ENCODE measurements at places on chromosomes 5 and 9.

DNA sequence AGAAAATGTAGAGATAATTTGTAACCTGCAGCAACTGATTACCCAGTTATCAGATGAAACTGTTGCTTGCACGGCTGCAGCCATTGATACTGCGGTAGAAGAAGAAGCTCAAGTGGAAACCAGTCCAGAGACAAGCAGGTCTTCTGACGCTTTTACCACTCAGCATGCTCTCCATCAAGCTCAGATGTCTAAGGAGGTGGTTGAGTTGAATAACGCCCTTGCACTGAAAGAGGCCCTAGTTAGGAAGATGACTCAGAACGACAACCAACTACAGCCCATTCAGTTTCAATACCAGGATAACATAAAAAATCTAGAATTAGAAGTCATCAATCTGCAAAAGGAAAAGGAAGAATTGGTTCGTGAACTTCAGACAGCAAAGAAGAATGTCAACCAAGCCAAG, 1.7 kb downstream of the KIF4B start:
- DNase-seq, result no peak

- no peak for DNase-seq
Measured at GRCh38 chr5:115391780-115392179, 95.3 kb upstream of the CCDC112 start.

GRCh38 chr5:14025569-14026286, 81.2 kb upstream of the DNAH5 start:
- DNase-seq, result no peak

DNA sequence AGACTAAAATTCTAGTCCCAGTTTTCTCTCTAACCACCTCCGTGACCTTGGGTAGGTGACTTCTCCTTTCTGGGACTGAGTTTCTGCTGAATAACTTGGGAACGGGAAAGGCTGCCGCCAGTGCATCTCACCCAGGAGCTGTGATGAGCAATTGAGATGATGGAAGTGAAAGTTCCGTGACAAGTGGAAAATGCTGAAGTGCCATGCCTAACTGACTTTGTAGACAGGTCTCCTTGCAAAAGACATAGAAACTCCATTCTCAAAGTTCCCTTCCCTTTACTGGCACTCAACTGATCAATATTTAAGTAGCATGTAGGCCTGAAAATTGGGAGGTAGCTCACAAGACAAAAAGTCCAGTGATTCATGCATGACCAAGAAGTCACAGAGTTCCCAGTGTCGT, 6.3 kb upstream of the ADAM19 start:
- DNase-seq, result no peak

- DNase-seq, result no peak
Measured at GRCh38 chr9:98846879-98847278, 39.4 kb downstream of the GALNT12 start.

- no peak for DNase-seq
Measured at GRCh38 chr5:56595566-56595965, 219.8 kb upstream of the MAP3K1 start.

GRCh38 chr5:77563475-77563874, 71.4 kb upstream of the WDR41 start:
- DNase-seq, result no peak
